ENCODE measurements at places on chromosomes 1 and 21. TPM values are rescaled to one million over a fixed set of nuclear protein-coding genes. Genes with fewer than 3 reads are reported as not detected.

The RNF187 gene
- 44.6 TPM for total RNA-seq

The PPP1R12B gene
- total RNA-seq = 235 TPM

The NCAM2 gene
- total RNA-seq = 0.45 TPM

DNA sequence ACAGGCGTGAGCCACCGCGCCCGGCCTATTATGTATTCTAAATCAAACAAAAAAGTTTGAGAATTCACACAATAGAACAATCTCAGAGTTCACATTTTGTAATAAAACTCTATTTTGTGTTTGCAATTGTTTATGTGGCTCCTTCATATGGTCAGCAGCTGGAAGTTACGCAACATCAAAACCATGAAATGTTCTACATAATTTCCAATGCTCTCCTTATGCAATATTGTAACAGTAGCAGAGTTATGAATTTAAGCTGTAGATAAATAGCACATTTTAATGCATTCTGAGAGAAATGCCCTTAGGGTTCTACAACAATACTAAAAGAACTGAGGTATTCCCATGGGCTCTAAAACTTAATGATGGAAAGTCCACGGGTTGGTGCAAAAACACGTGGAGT, 62.3 kb upstream of the COL11A1 start:
- no peak for DNase-seq

GRCh38 chr1:6167391-6168303, 12.5 kb downstream of the CHD5 start:
- DNase-seq = no peak

Measured in stomach (tissue), 19 donors.